ENCODE measurements at places on chromosomes 3 and 15. TPM values are rescaled to one million over a fixed set of nuclear protein-coding genes. Genes with fewer than 3 reads are reported as not detected.

FHIT gene
- total RNA-seq, result 3.7 TPM

TMEM212 gene
- not detected for total RNA-seq

BUB1B gene
- 20.3 TPM for total RNA-seq

CRYBG3 gene
- total RNA-seq, result 7.2 TPM

IL17RD gene
- total RNA-seq, result 6.1 TPM

GRK7 gene
- total RNA-seq, result 0.07 TPM

PLD1 gene
- total RNA-seq, result 23.3 TPM

AMOTL2 gene
- 65.5 TPM for total RNA-seq

CD96 gene
- total RNA-seq, result not detected

TMEM207 gene
- total RNA-seq, result not detected

GOLGA6L10 gene
- total RNA-seq, result not detected

ACAN gene
- total RNA-seq, result not detected

ZBTB20 gene
- 1.5 TPM for total RNA-seq

RBP2 gene
- not detected for total RNA-seq

CGNL1 gene
- 0.56 TPM for total RNA-seq

CPA3 gene
- not detected for total RNA-seq

TICRR gene
- 6.3 TPM for total RNA-seq

CNTN6 gene
- total RNA-seq, result not detected

TRH gene
- total RNA-seq, result not detected

KNG1 gene
- total RNA-seq, result not detected

ADCY5 gene
- not detected for total RNA-seq

ZNF662 gene
- 0.35 TPM for total RNA-seq

CEP19 gene
- total RNA-seq, result 0.71 TPM

SAMD7 gene
- total RNA-seq, result not detected

ADGRG7 gene
- total RNA-seq, result not detected

TTLL13 gene
- total RNA-seq, result not detected

NR2C2 gene
- 10.4 TPM for total RNA-seq

MOBP gene
- total RNA-seq, result not detected

SMCO1 gene
- total RNA-seq, result not detected

FBXW12 gene
- not detected for total RNA-seq

SNRK gene
- 8.6 TPM for total RNA-seq

HRH1 gene
- 3.2 TPM for total RNA-seq

CORO2B gene
- 0.21 TPM for total RNA-seq

GPR171 gene
- not detected for total RNA-seq

CERS3 gene
- total RNA-seq, result 14.1 TPM

HHLA2 gene
- total RNA-seq, result not detected

LARP6 gene
- total RNA-seq, result 6.0 TPM

FEZF2 gene
- total RNA-seq, result not detected

FOXL2 gene
- 0.28 TPM for total RNA-seq

ARGFX gene
- total RNA-seq, result not detected

LMOD3 gene
- total RNA-seq, result not detected

PTX3 gene
- 0.49 TPM for total RNA-seq

CFAP92 gene
- total RNA-seq, result 0.19 TPM

AGBL1 gene
- total RNA-seq, result not detected

TERC gene
- total RNA-seq, result 199 TPM

GOLGA8O gene
- not detected for total RNA-seq

DNAJC17 gene
- 28.5 TPM for total RNA-seq

CD200 gene
- not detected for total RNA-seq

RASGRP1 gene
- 0.85 TPM for total RNA-seq

UTS2B gene
- total RNA-seq, result not detected

CCR3 gene
- total RNA-seq, result not detected

CHL1 gene
- 0.05 TPM for total RNA-seq

LRTM1 gene
- not detected for total RNA-seq

CHRM5 gene
- not detected for total RNA-seq

TIPARP gene
- total RNA-seq, result 73.1 TPM

MASP1 gene
- not detected for total RNA-seq

SLC22A13 gene
- total RNA-seq, result 0.07 TPM

Data from airway epithelial cell (primary cell).